T-cell (primary cell): ENCODE measurements at places on chromosomes 3 and 15. TPM values are rescaled to one million over a fixed set of nuclear protein-coding genes. Genes with fewer than 3 reads are reported as not detected.

The PLA2G4F gene
- not detected for total RNA-seq

The CHDH gene
- total RNA-seq: 0.44 TPM

The FILIP1L gene
- total RNA-seq: 0.23 TPM

The C3orf49 gene
- not detected for total RNA-seq

The TNNC1 gene
- total RNA-seq: 4.5 TPM

The KNG1 gene
- not detected for total RNA-seq

The ADAMTS7 gene
- not detected for total RNA-seq

GRCh38 chr15:80844011-80844732 is 65.0 kb downstream of the CEMIP start:
- DNase-seq: no peak

- DNase-seq: no peak
These were observed 37.3 kb downstream of the LNP1 start for GRCh38 chr3:100438623-100438974.

- DNase-seq: no peak
These were observed 110.8 kb downstream of the NPAP1 start for GRCh38 chr15:24786347-24786746.

- no peak for DNase-seq
These were observed 1.1 kb downstream of the SSR3 start for GRCh38 chr3:156553705-156554356.

DNA sequence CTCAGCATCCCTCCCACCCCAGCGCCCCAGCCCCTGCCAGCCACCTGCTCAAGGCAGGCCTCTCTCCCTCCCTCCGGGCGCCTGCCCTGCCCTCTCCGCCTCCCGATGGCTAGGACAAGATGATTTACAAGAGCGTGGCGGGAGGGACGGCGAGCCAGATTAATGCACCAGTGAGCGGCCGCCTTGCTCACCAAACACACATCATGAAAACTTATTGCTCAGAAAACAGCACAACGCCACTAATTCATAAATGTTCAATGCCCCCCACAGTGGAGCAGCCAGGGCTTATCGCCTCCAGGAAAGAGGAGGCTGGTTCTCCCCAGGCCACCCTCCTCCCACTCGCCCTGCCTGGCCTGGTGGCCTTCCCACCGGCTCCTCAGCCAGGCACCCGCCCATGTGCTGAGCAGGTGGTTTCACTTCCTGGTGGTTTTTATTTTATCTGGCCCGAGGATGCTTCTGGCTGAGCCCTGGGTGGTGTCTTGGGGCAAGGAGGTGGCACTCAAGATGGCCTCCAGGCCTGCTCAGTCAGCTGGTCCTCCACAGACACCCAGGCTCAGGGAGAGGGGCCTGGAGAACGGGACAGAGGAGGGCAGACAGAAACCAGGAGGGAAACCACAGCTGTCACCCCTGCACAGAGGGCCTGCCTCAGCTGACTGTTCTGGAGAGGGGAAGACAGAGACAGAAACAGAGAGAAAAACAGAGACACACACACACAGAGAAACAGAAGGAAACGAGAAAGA is 284.9 kb downstream of the UACA start:
- no peak for DNase-seq

- DNase-seq: no peak
These were observed 964 bp downstream of the SLC25A20 start for GRCh38 chr3:48897460-48898376.

DNA sequence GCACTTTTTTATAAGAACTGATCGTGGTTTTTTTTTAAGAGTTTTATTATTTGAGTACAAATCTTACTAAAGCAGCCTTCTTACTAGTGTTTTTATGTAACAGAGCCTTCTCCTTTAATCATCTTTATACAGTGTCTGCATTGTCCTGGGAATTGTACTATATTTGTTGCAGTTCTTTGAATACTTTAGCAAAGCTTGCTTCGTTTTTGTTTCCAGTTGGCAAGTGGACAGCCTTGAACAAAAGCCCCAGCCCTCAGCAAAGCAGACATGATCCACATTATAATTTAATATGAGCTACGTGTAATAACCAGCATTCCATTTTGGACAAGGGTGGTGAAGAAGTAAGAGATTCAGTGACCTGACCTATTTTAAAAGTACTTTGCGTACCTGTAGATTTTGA is 112.2 kb upstream of the FLNB start:
- DNase-seq: no peak

- no peak for DNase-seq
These were observed 87.0 kb upstream of the MYO5C start for GRCh38 chr15:52382647-52383046.

GRCh38 chr15:36874930-36875329 is 225.4 kb downstream of the MEIS2 start:
- no peak for DNase-seq
